ENCODE measurements at places on chromosomes 7 and 10.

- DNase-seq = no peak
These were observed 827.0 kb upstream of the LRRTM3 start for GRCh38 chr10:66098595-66099480.

- DNase-seq = no peak
These were observed 36.1 kb upstream of the CUL1 start for GRCh38 chr7:148662646-148663045.

- DNase-seq = no peak
These were observed 32.6 kb downstream of the NET1 start for GRCh38 chr10:5445006-5445405.

DNA sequence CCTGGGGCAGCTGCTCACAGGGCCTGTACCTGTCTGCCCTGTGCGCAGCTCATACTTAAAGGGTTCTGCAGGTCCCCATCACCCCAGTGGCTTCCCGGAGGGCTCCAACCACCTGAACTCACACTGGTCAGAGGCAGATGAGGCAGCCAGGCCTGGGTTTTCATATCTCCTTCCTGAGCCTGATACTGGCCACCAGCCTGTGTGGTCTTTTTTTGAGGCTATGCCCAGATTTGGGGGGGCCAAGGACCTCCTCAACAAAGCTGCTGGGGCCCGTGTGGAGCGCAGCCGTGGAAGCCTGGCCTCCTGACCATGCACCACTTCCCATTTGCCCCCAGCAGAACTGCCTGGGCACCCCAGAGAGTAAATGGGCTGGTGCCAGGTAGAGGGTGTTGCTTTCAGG lies 25.7 kb downstream of the PNLIPRP2 start:
- no peak for DNase-seq

- no peak for DNase-seq
These were observed 175.5 kb upstream of the FZD1 start for GRCh38 chr7:91088691-91089090.

DNA sequence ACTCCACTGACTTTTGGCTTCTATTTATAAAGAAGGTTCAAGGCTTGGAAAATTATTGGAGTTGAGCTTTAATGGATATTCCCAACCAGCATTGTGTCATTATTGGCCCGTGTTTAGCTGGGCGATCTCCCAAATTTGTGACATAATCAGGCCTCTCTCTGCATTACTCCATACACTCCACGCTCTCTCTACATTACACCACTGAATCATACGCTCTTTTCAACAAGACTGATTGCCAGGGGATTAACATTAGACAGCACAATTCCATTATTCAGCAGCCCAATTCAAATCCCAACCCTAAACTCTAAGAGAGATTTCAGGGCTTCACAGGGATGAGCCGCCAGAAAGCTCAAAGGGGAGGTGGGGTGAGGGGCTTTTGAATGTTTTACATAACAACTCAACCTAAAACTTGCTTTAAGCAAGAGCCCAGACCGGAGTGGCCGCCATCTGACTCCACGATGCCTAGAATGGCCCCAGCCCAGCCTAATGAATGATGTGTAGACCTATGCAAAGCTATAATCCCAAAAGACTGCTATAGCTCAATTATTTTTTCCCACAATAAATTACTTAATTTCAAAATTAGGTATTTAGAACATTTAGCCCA lies 61.8 kb downstream of the FGFR2 start:
- peak; percentile 84 for DNase-seq

GRCh38 chr7:74203956-74204618 lies 5.7 kb upstream of the LAT2 start:
- no peak for DNase-seq

DNA sequence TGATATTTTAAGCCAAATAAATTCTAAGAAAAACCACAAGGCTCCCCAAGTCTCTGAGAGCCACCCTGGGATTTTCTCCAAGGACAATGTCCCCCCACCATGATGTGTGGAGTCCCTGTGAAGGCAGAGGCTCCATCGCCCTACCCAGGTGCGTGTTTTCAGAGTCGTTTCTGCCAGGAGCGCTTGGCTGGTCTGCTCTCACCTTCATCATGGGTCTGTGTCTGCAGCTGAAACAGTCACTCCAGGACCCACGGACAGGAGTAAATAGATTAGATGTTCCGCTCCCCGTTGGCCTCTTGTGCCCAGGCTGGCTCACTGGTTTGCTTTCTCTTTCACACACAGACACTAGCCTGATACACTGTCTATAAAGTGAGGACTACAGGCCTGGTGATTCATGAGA lies 217.5 kb downstream of the SFMBT2 start:
- DNase-seq = no peak

GRCh38 chr7:122327969-122328368 lies 23.4 kb upstream of the FEZF1 start:
- DNase-seq = no peak

DNA sequence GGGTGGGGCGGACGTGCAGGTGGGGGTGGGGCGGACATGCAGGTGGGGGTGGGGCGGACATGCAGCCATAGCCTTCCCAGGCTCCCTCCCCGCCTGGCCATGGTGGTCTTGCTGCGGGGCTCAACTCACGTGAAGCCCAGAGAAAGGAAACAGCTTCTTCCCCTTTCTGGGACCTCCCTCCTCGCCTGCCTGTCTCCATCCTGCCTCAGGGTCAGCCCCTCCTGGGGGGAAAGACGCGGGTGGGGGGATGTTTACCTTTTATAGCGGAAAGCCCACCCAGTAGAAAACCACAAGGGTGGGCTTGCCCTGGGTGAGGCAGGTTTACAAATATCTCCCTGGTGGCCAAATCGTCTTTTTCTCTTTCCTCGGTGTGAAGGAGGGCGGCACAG lies 520.0 kb downstream of the GLRX3 start:
- no peak for DNase-seq

- DNase-seq = no peak
These were observed 4.1 kb upstream of the CHN2 start for GRCh38 chr7:29190349-29191045.

- DNase-seq = no peak
These were observed 3.0 kb upstream of the FGF8 start for GRCh38 chr10:101778781-101779543.

GRCh38 chr10:118939211-118940007 lies 90.1 kb upstream of the NANOS1 start:
- no peak for DNase-seq

DNA sequence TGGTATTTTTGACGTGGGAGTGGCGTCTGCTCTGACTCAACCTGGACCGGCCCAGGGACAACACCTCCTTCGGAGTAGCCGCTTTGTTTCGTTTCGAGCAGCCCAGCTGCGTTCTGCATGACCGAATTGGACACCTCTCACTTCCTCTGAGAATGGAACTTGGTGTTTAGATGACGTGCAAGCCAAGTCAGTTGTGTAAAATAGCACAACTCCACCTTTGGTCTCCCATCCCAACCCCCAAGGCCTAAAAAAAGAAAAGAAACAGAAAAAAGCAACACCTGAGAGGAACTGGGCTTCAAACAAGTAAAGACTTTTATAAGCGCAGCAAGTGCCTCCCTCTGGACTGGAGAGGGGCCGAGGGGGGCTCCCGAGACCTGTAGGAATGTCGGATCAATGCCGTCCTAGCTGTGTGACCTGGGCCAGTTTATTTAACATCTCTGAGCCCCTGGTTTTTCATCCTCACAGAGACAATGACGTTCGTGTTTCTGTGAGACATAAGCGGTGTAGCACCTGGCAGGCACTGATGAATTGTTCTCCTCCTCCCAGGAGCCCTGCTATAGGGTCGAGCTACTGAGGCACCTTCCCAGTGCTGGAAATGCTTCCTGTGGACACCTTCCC lies 52.0 kb upstream of the SMNDC1 start:
- DNase-seq = no peak

DNA sequence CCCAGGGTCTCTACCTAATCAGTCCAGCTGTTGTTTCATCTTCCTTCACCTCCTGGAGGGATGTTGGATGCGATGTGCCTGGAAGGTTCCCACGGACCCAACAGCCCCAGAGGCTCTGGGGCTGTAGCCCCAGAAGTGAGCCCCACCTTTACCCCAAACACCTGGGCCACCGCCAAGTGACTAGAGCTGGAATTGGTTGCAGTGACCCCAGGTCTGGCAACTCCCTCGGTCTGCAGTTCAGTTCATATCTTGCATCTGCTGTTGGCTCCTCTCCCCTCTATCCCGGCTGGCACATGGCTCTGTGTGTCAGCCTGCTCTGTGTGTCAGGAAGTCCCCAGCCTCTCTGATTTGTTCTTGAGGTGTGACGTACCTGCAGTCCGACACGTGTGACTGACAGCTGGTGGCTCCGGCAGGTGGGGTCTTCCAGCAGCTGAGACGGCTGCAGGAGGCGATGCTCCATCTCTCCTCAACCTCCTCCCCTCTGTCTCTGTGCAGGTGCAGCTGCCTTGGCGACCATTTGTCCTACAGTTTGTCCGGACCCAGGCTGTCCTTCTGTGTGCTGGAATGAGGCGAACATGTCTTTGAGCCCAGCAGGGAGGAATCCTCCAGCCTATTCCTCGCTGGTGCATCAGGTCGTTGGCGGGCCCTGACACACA lies 38.6 kb downstream of the ELFN1 start:
- no peak for DNase-seq
